ENCODE measurements at places on chromosomes 2 and 18.

- peak; percentile 91 for DNase-seq
Observed at GRCh38 chr2:27086090-27086723, 365 bp upstream of the KHK start.

DNA sequence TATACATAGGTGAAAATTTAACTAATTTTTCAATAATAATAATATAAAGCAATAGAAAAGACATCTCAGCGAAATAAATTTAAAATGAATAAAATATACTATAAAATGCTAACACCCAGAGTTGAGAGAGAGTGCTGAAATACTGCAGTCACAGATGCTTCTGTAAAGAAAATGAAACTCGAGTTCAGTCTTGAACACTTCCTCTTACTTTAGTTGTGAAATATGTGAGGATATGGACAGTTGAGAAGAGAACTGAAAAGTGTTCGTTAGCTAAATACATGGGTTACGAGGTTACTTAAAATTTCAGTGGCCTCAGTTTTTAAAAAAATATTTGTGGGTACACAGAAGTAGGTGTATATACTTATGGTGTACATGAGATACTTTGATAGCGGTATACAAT lies 106.8 kb downstream of the DNAH7 start:
- no peak for DNase-seq

GRCh38 chr2:133644846-133645245 lies 76.6 kb upstream of the NCKAP5 start:
- no peak for DNase-seq

DNA sequence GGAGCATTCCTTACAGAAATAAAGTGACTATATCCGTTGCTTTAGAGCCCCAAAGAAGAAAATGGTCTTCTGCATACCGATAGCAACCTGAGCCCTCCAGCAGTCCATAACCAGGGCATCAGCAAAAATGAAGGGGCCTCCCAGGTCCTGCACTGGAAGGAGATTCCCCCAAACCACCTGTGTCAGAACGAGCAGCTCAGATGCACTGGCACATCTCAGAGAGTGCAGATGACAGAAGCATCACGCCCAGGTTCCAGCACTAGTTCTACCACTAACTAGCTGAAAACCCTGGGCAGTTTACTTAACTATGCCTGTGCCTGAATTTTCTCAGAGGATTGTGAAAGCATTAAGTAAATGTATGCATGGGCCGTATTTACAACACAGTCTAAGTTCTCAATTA lies 466.7 kb upstream of the MYT1L start:
- no peak for DNase-seq

- DNase-seq, result no peak
Observed at GRCh38 chr18:62555135-62555534, 32.3 kb downstream of the ZCCHC2 start.

GRCh38 chr2:217222309-217222910 lies 362.5 kb upstream of the TNP1 start:
- no peak for DNase-seq

DNA sequence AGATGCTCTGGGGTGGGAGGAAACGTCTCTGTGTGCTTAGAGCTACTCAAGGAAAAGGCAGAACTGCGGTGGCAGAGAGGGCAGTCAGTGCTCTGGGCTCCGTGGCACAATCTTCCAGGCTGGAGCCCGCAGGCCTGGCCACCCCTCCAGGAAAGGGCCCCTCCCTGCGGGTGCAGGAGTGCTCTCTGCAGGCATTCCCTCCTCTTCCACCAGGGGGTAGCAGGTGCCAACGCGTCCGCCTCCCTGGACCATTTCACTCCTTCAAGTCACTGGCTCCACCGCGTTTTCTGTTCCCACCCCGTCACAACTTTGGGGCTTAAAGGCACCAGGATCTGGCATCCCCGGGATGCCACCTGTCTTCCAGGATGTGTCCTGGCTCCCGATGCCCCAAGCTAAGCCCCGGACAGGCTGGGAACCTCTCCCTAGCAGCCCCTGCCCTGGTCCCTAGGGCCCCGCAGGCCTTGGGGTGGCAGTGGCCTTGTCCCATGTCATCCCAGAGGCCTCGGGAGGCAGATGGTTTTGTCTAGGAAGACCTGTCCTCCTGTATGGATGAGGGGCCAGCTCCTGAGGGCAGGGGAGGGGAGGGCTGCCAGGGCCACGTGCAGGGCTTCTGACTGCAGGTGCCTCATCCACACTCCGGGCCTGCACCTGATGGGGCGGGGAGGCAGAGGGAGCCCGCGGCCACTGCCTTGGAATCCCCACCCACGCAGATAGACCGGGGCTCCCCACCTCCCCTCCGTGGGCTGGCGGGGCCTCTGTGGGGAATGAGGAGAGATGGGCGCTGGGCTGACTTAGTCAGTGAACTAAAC lies 26.4 kb downstream of the KCNIP3 start:
- no peak for DNase-seq

DNA sequence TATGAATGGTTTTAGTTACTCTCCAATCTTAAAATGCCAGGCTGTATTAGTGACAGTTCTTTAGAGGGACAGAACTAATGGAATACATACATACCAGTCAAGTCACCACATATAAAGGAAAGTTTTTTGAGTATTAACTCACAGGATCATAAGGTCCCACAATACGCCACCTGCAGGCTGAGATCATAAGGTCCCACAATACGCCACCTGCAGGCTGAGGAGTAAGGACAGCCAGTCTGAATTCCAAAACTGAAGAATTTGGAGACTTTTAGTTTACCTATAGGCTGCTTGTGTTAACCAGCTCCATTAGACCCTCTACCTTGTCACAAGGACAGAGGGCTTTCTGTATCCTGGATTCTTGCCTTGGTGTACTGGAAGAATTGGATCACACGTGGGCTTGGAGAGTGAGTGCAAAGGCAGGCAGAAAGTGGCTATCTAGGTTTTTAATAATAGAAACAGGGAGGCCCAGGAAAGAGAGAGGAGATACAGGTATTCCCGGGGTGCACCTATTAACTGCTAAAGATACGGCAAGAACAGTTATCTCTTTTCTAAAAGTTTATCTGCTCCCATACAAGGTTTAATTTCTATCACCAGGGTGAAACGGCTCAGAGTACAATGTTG lies 234.9 kb upstream of the CYRIA start:
- no peak for DNase-seq

- DNase-seq, result peak; percentile 40
Observed at GRCh38 chr2:63698786-63699548, 110.2 kb downstream of the MDH1 start.

GRCh38 chr2:114006460-114006859 lies 116.6 kb downstream of the ACTR3 start:
- DNase-seq, result no peak

DNA sequence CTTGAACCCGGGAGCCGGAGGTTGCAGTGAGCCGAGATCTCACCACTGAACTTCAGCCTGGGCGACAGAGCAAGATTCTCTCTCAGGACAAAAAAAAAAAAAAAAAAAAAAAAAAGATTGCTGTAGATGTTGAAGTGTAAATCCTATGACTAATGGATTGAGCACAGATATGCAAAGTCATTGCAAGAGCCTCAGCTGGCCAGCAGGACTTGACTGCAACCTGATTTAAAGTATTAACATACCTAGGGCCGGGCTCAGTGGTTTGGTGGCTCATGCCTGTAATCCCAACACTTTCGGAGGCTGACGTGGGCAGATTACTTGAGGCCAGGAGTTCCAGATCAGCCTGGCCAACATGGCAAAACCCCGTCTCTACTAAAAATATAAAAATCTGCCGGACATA lies 103.4 kb upstream of the MSH2 start:
- no peak for DNase-seq

DNA sequence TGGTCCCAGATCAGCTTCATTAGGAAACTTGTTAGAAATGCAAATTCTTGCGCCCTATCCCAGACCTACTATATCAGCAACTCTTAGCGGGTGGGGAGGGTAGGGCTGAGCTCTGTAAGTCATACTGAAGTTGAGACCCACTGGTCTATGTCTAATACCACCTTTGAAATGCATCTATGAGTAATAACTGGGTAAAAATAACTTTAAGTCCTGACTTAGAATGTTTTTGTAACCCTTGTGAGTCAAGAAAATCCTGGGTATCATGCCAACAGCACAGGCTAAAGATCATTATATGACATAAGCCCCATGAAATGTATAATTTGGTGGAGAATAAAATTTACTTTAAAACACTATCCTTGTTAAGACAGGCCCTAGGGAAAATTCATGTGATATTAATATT lies 41.4 kb downstream of the PRKD3 start:
- no peak for DNase-seq

DNA sequence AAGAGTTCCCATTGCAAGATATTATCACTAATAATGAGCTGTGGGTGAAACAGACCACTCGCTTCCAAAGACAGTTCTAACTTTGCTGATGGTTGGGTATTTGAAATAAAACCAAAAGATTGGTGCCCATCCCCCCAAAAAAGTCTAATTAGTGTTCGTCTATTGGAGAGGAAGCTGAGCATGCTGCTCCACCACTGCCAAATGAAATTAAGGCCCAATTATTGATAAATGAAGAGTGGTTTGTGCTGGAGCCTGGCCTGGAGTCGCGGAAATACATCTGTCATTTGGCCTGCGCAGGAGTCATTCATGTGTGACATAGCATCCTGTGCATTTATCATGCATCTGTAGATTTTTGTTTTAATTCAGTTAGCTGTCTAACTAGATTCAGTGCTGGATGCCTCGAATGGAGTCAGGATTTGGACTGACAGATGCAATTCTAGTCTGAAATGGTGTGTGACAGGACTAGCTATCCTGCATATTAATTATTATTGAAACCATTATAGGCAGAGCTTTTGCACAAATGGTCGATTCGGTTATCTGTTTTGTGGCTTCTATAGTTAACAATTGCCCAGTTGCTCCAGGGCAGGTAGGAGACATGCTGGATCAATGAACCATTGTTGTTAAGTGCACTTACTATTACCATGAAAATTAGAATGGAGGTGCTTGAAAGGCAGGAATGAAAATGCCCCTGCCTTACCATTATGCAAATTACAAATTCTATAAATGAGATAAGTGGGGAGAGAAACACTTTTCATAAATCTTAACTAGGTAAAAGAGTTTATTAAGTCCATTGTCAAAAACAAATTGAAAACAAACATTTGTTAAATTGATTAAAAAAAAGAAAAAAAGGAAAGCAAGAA lies 450.4 kb upstream of the TCF4 start:
- DNase-seq, result no peak

- no peak for DNase-seq
Observed at GRCh38 chr2:53907582-53907981, 47.8 kb upstream of the GPR75 start.

- DNase-seq, result no peak
Observed at GRCh38 chr2:84846041-84846663, 34.7 kb downstream of the TRABD2A start.

- DNase-seq, result no peak
Observed at GRCh38 chr2:20141806-20142205, 83.1 kb downstream of the SDC1 start.

- no peak for DNase-seq
Observed at GRCh38 chr2:197498235-197498936, 1.3 kb downstream of the HSPD1 start.

DNA sequence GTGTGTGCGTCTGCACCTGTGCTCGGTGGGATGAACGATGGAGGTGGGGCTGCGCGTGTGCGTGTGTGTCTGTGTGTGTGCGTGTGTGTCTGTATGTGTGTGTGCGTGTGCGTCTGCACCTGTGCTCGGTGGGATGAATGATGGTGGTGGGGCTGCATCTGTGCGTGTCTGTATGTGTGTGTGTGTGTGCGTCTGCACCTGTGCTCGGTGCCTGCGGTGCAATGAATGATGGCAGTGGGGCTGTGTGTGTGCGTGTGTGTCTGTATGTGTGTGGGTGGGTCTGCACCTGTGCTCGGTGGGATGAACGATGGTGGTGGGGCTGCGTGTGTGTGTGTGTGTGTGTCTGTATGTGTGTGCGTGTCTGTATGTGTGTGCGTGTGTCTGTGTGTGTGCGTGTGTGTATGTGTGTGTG lies 48.5 kb upstream of the CTDP1 start:
- DNase-seq, result peak; percentile 9

DNA sequence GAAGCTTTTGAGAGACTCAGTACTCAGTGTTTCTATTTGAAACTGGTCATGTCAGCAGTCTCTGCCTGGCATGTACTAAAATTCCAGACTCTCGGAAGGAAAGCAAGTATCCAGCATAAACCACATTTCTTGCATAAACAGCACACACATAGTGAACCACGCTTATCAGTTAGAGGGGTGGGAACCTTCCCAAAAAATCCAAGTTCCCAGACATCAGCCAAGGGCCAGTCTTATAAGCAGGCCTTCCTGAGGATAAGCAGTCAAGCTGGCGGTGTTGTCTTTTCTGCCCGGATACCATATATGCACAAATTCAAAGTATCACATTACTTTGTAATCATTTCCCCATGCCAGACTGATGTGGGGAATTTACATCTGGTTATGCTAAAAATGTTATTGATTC lies 73.6 kb downstream of the ST6GAL2 start:
- no peak for DNase-seq

DNA sequence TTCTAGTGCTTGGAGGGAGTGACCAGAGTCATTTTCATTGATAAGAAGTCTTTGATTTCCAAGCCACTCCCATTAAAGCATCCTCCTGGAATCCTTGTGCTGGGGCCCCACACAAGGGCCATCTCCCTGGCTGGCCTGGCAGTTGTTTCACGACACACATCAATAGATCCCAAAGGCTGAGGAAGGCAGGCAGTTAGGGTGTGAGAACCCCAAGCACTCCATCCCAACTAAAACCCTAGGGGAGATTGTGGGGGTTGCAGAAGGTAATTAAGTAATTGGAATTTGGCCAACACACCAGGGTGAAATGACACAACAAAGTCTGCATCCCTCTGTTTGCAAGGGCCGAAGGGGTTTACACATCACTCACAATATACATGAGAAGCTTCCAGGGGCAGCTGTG lies 578.1 kb upstream of the SYT4 start:
- DNase-seq, result no peak

DNA sequence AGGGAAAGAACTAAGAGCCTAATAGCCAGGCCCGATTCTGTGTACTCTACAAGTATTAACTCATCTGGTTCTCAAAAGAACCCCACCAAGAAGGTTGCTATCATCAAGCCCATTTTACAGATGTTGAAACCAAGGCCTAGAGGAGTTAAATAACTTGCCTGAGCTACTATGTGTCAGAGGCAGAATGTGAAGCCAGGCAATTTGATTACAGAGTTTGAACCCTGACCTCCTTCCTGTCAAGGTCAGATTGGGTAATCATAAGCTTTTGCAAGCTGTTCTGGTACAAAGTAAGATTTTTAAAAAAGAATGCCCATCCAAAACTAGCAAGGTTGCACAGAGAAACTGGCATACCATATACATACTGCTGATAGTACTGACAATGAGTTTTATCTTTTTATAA lies 227.1 kb downstream of the HAUS1 start:
- DNase-seq, result no peak

GRCh38 chr18:3683483-3683882 lies 233.5 kb downstream of the TGIF1 start:
- DNase-seq, result no peak

DNA sequence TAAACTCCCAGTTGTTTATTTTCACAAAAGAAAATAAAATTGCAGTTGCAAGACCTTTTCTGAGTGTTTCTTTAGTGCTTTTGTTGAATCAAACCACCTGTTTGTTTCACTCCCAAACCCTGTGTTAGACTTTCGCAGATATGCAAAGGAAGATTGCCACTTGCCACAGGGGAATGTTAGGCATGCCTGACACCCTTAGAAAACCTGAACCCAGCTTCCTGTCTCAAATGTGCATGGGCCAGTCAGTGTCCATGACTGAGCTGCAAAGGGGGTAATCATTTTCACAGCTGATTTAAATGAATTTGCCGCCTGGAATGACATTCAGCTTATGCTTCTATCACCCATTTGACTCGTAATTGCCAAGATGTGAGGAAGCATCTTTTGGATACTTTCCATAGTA lies 17.5 kb downstream of the TGOLN2 start:
- no peak for DNase-seq
